Stimulated activated CD8-positive, alpha-beta memory T cell treated with anti-CD3 and anti-CD28 coated beads, Interleukin-15, amount 100 ng/mL, for 48 hours (primary cell): ENCODE measurements at places on chromosomes 11 and 22.

DNA sequence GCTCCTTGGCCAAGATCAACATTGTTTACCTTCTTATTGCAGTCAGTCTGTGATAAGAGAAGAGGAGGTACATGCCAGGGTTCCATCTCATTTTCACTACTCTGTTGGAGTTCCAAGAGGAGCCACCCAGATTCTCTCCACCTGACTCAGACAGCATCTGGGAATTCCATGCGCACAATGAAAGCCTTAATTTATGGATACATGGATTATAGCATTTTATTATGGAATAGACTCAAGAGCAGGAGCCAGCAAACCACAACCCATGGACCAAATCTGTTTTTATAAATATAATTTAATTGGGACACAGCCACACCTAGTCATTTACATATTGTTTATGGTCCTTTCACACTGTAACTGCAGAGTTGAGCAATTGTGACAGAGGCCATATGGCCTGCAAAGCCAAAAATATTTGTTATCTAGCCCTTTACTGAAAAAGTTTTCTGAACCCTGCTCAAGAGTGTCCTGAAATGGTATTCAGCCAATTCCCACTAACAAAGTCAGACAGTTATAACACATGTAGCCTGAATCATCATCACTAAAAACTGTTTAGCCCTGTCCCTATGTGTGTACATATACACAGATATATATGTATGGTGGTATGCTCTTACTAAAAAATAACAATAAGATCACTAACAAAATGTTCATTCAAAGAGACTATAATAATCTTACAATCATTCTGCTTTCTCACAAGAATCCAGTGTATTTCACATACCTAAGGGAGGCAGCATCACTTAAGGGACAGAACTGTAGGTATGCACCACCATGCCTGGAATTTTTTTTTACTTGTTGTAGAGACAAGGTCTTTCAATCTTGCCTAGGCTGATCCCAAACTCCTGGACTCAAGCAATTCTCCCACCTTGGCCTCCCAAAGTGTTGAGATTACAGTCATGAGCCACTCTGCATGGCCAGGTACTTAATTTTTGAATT is 104.5 kb upstream of the TEAD1 start:
- no peak for DNase-seq

DNA sequence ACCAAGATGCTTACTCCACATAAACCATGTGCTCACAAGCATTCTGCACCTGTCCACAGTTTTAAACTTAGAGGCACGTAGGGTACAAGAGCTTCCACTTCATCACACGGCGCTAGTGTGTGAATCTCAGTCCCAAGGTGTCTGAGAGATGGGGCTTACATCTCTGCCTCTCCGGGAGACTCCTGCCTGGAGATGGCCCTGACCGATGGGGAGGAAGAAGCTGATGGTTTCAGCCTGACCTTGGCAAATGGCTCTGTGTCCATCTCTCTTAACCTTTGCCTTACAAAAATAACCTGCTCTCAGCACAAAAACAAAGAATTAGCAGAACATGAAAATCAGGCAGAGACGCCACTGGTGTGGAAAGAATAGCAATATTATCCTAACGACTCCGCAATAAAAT is 559.3 kb upstream of the B3GAT1 start:
- no peak for DNase-seq

- DNase-seq: no peak
Observed at GRCh38 chr11:116199182-116199581, 573.6 kb downstream of the BUD13 start.

DNA sequence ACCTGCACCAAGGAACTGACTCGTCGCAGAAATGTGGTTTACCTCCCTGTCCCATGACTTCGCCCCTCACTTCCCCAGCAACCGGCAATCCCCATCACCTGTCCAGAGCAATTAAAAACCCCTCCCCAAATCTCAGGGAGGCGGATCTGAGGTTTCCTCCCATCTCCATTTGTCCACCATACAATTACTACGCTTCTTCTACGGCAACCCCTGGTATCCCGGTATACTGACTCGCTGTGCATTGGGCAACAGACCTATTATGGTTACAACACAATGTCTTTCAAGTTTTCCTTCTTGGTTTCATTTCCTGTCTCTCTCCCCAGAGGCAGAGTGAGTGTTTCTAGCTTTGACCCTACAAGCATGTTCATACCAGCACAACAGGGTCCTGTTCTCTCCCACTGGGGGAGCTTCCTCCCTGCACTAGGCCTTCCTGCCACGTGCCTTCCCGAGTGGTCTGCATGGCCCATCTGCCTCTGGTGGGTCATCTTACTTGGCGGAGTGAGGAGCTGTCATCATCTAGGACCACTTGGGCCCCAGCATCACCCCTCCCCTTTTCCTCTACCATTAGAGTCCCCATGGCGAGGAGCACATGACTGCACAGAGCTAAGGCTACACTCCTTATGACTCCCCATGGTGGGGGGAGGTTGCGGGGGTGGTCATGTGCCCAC is 30.3 kb upstream of the NAP1L4 start:
- DNase-seq: no peak

DNA sequence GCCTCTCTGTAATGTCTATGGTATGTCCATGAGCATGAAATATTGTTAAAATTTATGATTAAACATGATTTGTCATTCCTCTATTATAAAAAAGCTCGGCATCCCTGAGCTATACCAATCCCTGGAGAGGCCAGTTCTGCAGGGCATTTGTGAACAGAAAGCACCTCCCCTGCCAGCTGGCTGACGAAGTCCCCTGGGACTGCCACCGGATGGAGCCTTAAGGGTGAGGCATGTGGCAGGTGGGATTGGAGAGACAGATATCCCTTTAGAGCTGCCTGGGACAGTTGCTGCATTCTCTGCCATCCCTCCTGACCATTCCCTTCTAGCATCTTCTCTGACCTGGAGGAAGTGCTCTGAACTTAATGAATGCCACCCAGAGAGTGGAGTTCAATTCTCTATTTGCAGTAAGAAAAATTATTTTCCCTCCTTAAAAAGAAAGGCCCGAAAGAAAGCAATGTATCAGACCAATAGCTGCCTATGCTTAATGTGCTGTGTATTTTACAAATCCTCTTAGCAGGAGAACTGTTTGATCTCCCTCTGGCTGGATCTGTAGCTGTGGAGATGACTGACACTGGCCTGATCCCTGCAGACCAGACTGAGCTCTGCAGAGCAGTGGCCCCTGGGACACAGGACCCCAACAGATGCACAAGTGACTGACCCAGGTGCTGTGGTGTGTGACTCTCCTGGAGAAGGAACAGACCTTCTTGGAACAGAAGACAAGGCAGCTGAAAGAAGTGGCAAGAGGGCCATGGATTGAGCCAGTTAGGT is 219.0 kb upstream of the NAV2 start:
- no peak for DNase-seq

DNA sequence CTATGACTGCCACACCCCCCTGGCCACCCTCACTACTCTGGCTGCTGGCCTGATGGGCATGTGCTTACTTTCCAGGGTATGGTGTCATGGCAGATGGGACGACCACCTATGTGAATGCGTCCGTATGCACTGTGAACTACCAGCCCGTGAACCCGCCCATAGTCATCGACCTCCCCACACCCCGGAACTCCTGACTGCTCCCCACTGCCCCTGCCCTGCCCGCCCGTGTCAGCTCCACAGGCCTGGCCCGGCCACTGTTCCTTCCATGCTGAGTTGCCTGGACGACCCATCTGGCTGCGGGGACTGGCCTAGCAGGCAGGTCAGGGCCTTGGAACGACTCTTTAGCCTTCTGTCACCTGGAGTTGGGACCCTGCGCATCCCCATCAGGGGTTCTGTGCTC is 93.6 kb downstream of the MPPED1 start:
- DNase-seq: no peak

DNA sequence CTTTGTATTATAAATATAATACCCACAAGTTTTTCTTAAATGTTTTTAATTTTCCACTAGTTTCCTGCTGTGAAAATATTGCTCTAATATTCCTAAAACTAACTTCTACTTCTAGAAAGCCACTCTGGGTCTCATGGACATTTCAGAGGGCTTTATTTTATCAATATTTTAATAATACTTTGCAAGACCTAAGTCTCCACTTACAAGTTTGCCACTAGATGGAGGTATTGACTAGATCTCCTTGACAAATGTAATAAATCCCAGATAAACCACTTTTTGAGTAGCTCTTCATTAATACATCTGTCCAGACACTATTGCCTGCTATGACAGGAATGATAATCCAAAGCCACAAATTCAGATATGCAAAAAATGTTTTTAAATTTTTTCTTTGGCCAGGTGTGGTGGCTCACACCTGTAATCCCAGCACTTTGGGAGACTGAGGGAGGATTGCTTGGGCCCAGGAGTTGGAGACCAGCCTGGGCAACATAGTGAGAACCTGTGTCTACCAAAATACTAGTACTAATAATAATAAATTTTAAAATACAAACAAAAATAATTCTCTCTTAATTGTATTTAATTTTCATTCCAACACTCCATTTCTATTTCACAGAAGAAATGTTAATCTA is 3.5 kb upstream of the ACAT1 start:
- DNase-seq: no peak

DNA sequence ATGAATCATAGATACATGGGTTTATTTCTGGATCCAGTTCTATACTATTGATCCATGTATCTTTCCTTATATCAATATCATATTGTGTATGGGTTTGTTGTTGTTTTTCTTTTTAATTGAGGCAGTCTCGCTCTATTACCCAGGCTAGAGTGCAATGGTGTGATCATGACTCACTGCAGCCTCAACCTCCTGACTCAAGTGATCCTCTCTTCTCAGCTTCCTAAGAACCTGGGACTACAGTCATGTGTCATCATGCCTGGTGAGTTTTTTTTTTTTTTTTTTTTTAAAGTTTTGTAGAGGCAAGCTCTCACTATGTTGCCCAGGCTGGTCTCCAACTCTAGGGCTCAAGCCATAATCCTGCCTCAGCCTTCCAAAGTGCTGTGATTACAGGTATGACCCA is 1589.4 kb upstream of the TENM4 start:
- DNase-seq: no peak

GRCh38 chr11:131867457-131868257 is 497.2 kb downstream of the NTM start:
- DNase-seq: no peak

GRCh38 chr11:79100093-79100910 is 340.5 kb downstream of the TENM4 start:
- no peak for DNase-seq

DNA sequence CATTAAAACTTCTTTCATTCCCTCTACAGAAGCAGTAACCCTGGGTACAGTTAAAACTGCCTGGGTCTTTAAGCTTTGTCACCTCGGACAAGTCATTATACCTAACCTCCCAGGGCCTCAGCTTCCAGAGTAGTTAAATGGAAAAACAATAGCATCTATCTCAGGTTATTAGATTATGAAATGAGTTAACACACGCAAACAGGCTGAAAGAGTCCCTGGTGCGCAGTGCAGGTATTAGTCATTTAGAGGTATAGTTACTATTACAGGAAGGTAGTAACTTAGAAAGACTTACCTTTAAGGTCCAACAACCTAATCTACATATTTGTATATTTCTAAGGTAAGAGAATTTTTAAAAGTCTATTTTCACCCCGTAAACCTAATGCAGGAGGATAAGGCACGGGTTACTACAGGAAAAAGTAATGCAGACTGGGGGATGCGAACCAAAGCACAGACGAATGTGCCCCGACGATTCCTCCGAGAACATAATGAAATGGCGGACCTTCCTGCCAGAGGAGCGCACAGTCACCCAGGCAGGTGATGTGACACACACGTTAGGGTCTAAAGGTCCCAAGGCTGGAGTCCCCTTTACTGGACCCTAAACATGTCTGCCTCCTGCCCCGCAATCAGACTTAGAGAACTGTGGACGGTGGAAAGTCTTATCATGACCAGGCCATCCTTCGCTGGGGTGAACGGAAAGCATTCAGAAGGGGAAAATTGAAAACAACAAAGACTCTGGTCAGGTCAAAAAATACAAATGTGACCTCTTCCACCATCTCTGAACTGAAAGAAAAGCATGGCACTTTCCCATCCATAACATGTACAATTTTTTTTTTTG is 1.3 kb downstream of the NAP1L4 start:
- DNase-seq: peak; percentile 12

- no peak for DNase-seq
Observed at GRCh38 chr11:34423300-34423699, 15.4 kb upstream of the CAT start.

DNA sequence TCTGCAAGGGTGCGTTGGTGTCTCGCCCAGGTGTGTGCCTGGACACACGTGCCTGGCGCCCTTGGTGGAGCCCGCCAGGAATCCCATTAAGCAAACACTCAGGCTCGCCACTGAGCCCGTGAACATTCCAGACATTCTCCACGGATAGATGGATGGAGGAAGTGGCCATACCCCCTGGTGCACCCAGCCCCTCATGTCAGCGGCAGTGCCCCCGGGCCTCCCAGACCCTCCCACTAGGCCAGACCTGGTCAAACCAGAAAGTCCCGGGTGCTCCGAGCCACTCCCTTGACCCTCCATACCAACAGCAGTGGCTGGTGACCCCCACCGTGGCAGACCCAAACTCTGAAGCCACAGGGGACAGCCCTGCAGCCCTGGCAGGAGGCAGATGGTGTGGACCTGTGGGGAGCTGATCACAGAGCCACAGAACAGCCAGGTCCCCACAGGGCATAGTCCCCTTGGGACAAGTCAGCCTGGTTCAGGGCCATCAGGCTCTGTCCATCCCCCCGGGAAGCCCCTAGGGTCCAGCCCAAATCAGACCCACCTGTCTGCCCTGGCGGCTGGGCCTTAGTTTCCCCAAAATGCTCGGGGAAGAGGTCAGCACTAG is 1.9 kb downstream of the EPS8L2 start:
- no peak for DNase-seq

GRCh38 chr11:120314861-120315260 is 10.2 kb upstream of the TLCD5 start:
- DNase-seq: no peak

DNA sequence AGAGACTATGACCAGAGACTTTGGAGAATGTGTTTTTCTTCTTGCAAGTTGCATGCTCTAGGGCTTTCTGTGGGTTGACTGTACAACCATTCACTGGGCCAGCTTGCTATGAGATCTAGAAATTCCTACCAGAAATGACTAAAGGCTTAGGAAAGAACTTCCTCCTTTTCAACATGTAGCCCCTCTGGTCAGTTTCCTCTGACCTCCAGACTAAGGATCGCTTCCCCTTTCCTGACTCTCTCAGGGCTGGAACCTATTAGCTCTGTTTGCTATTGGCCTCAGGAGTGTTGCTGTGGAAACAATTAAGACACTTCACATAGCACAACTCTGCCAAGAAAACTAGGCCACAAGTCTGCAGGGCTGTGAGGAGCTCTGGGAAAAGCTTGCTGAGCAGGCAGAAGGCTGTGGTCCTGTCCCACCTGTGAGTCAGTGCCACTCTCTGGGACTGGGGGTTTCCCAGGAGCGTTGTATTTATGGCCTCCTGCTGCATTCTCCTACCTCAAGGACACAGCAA is 10.7 kb downstream of the CRY2 start:
- no peak for DNase-seq
